HT-29 (cell line): ENCODE measurements at places on chromosomes 1 and 21. TPM values are rescaled to one million over a fixed set of nuclear protein-coding genes. Genes with fewer than 3 reads are reported as not detected.

DNA sequence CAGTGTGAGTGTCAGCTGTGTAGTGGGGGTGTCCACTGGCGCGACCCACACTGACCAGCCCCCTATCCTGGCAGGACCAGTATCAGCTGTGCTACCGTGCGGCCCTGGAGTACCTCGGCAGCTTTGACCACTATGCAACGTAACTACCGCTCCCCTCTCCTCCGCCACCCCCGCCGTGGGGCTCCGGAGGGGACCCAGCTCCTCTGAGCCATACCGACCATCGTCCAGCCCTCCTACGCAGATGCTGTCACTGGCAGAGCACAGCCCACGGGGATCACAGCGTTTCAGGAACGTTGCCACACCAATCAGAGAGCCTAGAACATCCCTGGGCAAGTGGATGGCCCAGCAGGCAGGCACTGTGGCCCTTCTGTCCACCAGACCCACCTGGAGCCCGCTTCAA, 28.1 kb upstream of the KDM4A start:
- no peak for DNase-seq

The TTC13 gene
- total RNA-seq, result 15.0 and 23.7 TPM in 2 replicates

DNA sequence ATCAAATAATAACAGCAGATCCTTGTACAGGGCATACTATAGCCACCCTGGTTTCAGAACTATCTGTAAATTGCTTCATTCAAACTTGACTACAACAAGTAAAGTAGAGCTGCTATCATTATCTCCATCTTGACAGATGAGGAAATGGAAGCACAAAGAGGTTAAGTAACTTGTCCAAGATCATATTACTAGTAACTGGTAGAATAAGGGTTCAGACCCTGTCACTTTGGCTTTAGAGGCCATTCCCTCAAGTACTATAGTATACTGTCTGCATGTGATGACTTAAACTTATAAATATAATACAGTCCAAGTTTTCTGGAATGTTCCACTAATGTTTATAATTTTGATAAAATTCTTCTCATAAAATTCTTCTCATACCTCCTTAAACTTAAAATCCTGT, 24.8 kb downstream of the PGM1 start:
- no peak for DNase-seq

The TTC22 gene
- total RNA-seq, result 26.7 and 27.6 TPM in 2 replicates

The KCNE2 gene
- 0.71 TPM in 1 of 2 replicates, not detected in the other for total RNA-seq

GRCh38 chr1:100239961-100240360, 9.7 kb downstream of the DBT start:
- DNase-seq, result no peak

The DNAH14 gene
- total RNA-seq, result 2.2 and 3.9 TPM in 2 replicates

- peak; percentile 39 for DNase-seq
Observed at GRCh38 chr1:28577052-28577678, 14.9 kb upstream of the RAB42 start.

The TCHHL1 gene
- total RNA-seq, result not detected in 2 replicates

- no peak for DNase-seq
Observed at GRCh38 chr1:158806916-158807536, 24.1 kb upstream of the MNDA start.

DNA sequence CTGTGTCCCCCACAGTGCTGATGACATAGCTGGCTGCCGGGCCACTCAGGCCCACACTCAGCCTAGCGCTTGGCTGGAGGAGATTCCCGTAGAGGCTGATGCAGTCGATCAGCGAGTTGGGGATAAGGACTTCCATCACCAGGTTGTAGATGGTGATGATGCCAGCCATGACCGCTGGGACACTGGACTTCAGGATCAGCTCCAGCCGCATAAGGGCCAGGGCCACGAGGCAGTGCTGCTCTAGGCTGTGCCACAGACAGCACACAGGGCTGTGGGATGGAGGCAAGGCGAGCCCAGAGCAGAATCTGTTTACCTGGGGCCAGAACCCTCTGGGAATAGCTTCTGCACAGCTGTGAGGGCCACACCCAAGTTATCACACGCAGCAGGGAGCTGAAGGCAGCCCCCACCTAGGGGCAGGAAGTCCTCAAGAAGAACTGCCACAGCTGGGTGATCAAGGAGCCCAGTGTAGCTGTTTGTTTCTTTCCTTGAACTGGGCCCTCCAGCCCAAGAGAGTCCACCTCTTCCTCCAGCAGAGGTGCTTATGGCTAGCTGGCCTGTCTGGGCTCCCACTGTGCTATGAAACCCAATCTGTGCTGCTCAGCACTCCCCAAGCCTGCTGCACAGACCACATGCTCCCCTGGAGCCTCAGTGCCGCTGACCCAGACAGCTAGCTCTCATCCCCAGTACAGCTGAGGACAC, 6.2 kb downstream of the SLC2A1 start:
- peak; percentile 37 for DNase-seq

- no peak for DNase-seq
Observed at GRCh38 chr1:30605441-30605920, 117.9 kb downstream of the MATN1 start.

The FLG gene
- 0.03 TPM in 1 of 2 replicates, not detected in the other for total RNA-seq

The DIO1 gene
- not detected in 2 replicates for total RNA-seq

The GNAT2 gene
- not detected in 2 replicates for total RNA-seq

DNA sequence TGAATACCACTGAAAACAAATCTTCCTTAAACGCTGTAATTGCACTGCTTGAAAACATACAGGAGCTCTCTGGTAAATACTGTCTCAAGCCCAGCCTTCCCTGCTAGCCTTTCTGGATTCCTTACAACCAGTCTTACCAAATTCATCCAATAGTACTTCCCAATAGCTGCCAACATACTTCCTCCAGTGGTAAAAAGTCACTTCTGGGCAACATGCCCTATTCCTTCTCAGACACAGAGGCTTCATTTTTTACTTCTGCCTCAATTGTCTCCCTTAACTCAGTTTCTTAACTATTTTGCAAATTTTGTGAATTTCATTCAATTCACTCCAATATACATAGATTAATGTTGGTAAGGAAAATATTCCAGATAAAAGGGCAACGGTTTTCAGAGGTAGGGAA, 166.3 kb downstream of the TBX15 start:
- no peak for DNase-seq

DNA sequence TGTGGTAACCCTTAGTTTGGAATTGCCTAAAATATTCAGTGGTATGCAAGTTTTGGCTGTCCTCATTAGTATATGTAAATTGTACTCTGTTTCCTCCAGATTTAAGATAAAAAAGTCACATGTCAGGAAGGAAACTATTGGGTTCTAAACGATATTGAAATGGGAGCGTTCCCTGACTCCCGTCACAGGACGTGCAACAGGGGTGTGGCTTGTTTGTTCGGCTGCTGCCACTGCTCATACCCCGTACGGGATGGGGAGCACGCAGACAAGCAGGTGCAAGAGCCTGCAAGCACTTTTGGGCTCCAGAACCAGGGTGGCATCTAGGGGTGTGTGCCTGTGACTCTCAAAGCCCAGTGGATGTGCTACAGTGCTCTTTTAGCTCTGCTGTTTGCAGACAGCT, 6.2 kb upstream of the PAPPA2 start:
- no peak for DNase-seq

GRCh38 chr1:244730153-244730933, 77.4 kb downstream of the DESI2 start:
- DNase-seq, result no peak

- no peak for DNase-seq
Observed at GRCh38 chr1:40870135-40870728, 8.1 kb upstream of the CITED4 start.

The IFI44 gene
- 12.2 and 24.6 TPM in 2 replicates for total RNA-seq

- DNase-seq, result no peak
Observed at GRCh38 chr1:36517011-36517771, 34.5 kb upstream of the CSF3R start.

GRCh38 chr1:118921994-118922393, 66.1 kb downstream of the TBX15 start:
- DNase-seq, result no peak

DNA sequence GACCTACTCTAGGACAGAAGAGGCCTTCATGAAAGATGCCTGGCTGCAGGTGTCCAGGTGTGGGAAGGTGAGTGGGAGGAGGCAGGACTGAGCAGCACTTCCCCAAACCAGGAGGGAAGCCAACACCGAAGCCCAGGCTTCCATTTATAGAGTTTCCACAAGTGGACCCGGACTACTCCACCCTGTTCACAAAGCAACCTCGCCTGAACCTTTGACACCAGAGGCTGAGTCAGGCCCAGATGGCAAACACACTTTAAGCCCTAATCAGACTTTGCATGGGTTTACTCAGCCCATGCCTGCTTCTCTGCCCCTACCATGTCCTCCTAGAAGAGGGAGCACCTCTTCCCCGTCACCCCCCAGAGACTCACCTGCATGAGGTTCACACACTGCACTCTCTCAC, 14.0 kb downstream of the PRR9 start:
- DNase-seq, result peak; percentile 49

- DNase-seq, result no peak
Observed at GRCh38 chr1:111290630-111291029, at the start of gene CHIA. TSS of gene CHIA (plus strand) at chr1:111290851. CDS start at chr1:111310468, 19,617 bp downstream.

DNA sequence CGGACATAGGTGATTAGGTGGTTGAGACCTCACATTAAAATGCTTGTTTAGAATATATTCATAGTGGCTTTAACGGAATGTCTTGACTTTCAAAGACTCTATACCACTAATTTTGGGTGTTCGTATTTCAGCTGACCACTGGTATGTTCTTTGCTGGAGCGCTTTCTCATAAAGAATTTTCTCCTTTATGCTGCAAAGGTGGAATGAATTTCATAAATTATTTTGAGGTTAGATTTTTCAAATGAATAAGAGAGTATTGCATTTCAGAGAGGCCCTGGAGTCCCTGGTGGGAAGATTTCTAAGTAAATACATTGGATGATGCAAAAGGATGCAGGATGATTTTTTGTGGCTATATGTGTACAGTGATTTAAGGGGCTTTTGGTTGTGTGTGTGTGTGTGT, 55.8 kb downstream of the HUNK start:
- no peak for DNase-seq

DNA sequence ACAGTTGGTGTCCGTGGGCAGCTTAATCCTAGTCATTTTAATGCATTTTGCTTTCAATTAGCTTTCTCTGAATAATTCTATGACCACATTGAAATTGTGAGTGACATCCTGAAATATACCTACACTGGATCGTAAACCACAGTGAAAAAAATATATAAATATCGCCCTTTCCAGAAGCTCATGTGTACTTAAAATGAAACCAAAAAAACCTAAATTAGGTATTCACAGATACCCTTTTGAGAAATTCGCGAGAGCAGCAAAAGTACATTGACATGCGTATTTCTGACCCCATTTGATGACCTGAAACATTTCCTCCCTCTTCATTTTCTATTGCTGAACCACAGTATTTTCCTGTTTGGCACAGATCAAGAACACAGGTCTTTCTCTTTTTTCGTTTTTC, 253.8 kb downstream of the LTN1 start:
- DNase-seq, result no peak

DNA sequence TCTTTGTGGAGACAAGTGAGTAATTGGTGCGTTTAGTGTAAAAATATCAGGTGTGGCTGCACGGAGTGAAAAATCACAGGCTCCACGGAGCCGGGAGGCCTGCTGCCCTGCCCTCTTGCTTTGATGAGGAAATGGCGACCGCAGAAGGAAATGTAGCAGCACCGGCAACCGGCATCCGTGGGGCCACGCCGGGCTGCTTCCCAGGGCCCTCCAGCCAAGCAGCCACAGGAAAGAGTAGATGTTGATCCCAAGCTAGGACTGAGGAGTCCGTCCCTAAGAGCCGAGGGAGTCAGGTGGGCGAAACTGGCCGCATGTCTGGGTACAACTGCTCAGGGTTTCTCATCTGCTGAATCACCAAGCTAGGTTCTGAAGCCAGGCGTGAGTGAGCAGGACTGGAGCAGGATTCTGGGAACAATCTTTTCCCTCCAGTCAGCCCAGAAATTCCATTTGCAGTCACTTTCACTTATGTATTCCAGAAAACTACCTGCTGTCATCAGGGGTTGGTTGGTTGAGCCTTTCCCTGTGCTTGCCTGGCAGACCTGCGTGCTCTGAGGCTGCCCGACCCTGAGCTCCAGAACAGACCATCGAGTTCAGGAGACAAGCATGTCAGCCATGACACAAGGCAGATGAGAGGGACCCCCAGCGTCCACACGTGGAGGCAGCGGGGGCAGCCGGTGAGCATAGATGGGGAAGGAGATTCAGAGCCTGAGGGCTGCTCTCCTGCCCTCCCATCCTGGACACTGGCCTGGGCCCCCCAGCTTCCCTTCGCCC, 5.8 kb upstream of the ITGB2 start:
- DNase-seq, result no peak

The ZNF670 gene
- 1.4 and 2.2 TPM in 2 replicates for total RNA-seq

The SYNJ1 gene
- 0.46 and 3.0 TPM in 2 replicates for total RNA-seq

DNA sequence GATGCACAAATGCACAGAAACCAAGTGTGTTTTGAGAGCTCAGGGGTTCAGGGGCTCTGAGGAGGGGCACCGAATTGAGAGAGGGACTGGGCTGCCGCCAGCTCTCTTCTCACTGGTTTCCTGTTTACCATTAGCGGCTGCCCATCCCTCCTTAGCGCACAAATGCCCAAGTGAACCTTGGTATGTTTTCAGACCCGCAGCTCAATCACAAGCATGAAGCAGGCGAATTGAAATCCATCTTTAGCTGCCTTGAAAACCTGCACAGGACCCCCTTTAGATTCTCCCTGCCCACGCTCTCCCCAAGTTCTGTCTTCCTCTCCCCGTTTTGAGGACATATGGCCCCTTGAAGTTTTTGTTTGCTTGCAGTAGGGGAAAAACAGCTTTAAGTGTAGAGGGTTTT, 61.1 kb upstream of the ACOT11 start:
- no peak for DNase-seq

DNA sequence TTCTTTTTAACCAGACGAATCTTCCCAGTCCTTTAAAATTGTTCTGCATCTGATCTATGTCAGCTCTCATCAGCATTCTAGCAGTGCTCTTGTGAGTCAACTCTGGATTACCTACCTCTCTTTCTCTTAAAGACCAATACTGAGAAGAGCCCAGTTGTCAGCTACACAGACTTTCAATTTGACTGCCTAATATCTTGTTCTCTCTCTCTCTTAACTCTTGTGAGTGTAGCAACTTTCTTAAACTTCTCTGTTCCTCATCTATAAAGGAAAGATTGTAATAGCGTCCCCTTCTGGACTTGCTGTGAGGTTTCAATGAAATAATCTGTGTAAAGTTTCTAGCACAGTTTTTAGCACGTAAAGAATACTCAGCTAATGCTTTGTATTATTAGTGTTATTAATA, 499.3 kb upstream of the ADAMTS5 start:
- no peak for DNase-seq

DNA sequence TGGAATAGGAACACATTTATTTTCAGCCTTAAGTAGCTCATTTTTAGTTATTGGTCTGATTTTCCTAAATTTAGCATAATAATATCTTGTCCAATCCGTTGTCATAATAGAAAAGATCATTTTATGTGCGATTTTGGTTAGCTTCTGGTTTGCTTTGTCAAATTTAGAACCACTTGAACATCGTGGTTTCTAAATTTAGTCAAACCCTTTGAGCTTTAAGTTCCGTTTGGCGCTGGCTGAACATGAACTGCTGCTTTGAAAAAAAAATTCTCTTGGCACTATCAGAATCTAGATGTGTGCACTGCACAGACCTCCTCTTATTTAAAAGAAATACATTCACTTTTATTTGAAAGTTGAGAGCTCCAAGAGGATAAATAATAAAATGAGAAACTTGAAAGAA, 370.6 kb downstream of the PTPRC start:
- DNase-seq, result no peak

GRCh38 chr1:27759236-27759635, 13.8 kb upstream of the STX12 start:
- no peak for DNase-seq

- no peak for DNase-seq
Observed at GRCh38 chr1:162913345-162913744, 52.4 kb upstream of the CCDC190 start.
